Stimulated activated CD4-positive, alpha-beta T cell treated with anti-CD3 and anti-CD28 coated beads, Interleukin-15, amount 100 ng/mL, for 48 hours (primary cell): ENCODE measurements at places on chromosomes 1 and 21.

DNA sequence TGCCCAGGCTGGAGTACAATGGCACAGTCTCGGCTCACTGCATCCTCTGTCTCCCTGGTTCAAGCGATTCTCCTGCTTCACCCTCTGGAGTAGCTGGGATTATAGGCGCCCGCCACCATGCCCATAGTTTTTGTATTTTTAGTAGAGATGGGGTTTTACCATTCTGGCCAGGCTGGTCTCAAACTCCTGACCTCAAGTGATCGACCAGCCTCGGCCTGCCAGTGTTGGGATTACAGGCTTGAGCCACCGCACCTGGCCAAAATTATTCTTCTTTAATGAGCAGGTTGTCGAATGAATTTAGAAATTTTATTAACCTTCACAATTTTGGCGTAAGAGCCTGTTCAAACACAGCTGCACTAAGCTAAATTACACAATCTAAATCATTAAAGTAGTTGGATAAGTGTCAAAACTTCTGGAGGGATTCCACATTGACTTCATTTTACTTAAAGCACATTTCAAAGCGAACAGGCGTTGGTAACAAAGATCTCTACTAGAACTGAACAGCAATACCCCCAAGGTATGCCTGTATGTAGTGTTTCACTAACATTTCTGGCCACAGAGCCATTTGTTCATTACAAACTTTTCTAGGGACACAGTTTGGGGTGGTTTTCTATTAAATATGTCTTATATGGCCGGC is 5.2 kb upstream of the CTH start:
- no peak for DNase-seq

- no peak for DNase-seq
Measured at GRCh38 chr1:154265586-154265985, 6.8 kb upstream of the HAX1 start.

GRCh38 chr1:178857126-178857525 is 13.8 kb downstream of the ANGPTL1 start:
- DNase-seq, result no peak

GRCh38 chr1:27719286-27720251 is 6.2 kb upstream of the FAM76A start:
- no peak for DNase-seq

- no peak for DNase-seq
Measured at GRCh38 chr1:155063550-155064110, at the start of gene EFNA4. EFNA4 (plus strand) TSS chr1:155063740; CDS start chr1:155063824, 84 bp downstream.

GRCh38 chr21:42276526-42277154 is 38.6 kb downstream of the TFF3 start:
- no peak for DNase-seq

DNA sequence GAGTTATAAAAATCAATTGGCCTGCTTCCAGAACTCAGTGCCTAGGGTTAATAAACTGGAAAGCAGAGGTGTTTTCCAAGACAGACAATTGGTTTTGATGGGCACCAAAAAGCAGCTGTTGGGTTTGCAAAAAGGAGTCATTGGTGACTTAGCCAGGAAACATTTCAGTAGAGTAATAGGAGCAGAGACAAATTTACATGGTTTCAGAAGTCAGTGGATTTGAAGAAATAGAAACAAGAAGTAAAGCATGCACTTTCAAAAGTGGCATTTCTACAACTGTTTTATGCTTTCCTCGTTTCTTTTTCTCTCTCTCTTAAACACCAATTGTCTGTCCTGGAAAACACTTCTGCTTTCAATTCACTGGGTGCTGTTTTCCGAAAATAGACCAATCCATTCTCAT is 87.8 kb downstream of the GLUL start:
- DNase-seq, result no peak

DNA sequence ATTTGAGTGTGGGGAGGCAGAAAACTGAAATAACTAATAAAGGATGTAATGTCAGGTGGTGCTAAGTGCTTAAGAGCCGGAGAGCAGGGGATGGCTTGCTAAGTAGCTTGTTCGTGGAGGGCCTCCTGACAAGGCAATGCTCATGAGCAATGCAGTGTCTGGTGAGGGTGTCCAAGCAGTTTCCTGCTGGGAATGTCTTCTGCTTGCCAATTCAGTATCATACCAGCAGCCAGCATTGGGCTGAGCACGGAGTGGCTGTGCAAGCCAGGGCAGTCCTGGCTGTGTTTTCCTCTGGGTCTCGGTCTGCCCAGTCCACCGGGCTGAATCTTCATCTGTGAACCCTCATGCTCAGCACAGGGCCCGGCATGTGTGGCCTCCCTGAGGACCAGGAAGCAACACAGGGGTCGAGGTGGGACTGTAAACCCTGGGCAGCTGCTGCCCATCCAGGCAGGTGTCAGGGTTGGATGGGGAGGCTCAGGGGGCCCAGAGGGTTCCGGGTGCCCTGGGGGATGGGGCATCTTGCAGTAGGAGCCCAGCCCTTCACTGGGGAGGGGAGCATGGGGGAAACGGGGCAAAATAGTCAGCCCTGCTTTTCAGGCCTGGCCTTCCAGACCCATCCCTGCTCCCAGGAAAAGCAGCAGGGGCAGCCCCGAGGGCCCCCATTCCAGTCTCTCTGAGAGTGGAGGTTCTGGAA is 27.5 kb downstream of the EDN2 start:
- DNase-seq, result no peak

DNA sequence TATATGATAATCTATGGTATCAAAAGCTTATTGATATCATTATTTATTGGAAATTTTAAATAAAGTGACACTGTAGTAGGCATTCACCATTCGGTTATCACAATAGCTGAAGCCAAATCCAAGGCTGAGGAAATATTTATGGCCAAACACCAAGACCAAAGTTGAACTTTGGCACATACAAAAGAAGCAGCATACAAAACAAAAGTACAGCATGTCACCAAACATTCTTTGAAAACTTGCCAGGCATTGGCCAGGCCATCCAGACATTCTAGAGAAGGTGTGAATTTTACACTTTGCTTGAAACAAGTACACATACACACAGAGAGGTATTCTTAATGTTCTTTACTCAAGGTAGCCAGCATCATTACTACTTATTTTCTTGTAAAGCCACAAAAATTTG is 544.4 kb upstream of the CXADR start:
- no peak for DNase-seq

DNA sequence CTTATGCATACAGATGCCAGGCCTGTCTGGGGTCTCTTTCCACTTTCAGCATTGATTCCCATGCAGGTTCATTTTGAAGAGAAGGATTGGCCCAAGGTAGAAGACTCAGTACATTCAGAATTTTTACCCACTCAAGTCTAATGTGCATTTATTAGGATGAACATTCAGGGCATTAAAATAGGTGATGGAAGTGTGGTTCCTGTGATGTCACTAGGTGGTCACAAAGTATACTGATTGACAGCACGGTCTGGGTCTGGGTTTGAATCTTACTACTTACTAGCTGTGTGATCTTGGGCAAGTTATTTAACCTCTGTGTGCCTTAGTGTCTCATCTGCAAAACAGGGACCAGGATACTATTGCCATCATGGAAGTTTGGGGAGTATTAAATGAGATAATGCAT is 711 bp upstream of the ZNF648 start:
- no peak for DNase-seq

DNA sequence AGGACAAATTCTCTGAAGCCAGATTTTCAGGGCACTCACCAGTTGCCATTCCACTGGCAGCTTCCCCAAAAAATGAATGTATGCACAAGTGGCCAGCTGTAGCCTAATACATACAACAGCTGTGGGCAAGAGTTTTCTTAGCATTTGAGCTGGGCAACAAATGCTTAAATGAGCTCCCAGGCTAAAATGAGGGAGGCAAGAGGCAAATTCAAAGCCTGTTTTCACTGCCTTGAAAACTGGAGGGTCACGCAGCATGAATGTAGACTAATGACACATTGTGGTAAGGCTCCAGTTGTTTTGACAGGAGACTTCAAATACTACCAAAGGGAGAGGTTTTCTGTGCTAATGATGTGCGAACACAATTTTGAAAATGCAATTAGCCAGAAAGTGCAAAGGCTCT is 88.2 kb downstream of the TIAM1 start:
- no peak for DNase-seq

- no peak for DNase-seq
Measured at GRCh38 chr1:100775483-100775882, 55.9 kb downstream of the VCAM1 start.

DNA sequence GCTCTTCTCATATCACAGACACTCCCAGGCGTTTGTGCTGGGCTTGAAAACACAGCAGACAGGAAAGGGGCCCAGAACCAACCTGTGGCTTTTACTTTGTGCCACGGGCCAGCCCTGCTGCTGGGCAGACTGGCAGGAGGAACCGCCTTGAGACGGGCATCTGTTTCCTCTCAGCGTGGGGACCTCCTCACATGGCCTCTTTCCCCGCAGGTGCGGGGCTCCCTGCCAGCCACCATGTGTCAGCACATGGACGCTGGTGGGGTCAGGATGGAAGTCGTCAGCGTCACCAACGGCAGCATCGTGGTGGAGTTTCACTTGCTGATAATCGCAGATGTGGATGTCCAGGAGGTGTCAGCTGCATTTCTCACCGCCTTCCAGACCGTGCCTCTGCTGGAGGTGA is 47.8 kb downstream of the UMODL1 start:
- no peak for DNase-seq

DNA sequence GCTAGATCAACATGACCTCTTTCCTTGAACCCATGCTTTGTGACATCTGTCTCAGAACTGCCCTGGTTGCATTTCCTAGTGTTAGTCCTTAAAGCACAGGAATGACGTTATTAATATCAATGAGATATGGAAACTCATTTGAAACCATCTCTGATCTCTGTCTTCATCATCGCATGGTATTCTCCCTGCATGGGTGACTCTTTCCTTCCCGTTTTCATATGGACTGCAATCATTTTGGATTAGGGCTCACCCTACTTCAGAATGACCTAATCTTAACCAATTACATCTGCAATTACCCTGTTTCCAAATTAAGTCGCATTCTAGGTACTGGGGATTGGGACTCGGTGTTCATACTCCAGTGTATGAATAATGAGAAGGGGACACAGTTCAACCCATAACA is 41.7 kb upstream of the DISC1 start:
- no peak for DNase-seq

DNA sequence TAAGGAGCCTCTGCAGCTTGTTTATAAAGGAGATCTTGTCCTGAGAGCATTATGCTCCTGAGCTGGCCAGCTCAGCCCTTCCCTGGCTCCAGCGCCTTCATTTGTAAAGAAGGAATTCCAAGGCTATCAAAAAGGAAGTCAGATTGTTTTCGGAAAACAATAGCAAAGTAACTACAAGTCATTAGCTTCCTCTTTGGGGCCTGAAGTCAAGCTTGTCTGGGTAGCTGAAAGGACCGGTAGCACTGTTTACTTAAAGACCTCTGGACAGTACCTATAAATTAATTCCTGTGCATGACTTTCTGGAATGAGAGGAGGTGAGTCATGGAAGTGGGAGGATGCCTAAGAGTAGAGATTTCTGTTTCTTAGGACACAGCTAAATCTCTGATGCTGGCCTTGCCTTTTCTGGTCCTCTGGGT is 20.7 kb upstream of the GJA5 start:
- no peak for DNase-seq

GRCh38 chr1:247500865-247501264 is 35.4 kb downstream of the OR2C3 start:
- DNase-seq, result no peak

DNA sequence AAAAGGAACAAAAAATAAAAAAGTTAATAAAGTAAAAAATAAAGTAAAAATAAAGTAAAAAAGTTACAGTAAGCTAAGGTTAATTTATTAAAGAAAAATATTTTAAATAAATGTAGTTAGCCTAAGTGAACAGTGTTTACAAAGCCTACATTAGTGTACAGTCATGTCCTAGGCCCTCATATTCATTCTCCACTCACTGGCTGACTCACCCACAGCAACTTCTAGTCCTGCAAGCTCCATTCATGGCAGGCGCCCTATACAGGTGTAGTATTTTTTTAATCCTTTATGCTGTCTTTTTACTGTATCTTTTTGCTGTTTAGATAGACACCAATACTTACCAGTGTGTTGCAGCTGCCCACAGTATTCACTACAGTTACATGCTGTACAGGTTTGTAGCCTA is 12.4 kb downstream of the ADAR start:
- DNase-seq, result no peak

DNA sequence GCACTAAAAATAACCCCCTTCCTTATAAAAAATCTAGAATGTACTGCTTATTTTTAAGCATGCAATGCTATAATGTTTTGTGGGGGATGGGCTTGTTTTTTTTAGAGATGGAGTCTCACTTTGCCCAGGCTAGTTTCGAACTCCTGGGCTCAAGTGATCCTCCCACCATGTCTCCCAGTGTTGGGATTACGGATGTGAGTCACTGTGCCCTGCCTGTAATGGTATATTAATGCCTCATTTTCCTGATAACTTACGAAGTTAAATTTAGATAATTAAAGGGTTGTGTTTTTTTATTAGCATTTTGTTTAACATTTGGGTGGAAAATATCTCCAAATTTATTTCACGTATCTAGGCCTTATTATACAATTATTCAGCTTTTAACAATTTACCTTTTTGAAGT is 6.5 kb downstream of the RNF11 start:
- no peak for DNase-seq

- no peak for DNase-seq
Measured at GRCh38 chr21:41726970-41727783, 39.7 kb downstream of the RIPK4 start.

DNA sequence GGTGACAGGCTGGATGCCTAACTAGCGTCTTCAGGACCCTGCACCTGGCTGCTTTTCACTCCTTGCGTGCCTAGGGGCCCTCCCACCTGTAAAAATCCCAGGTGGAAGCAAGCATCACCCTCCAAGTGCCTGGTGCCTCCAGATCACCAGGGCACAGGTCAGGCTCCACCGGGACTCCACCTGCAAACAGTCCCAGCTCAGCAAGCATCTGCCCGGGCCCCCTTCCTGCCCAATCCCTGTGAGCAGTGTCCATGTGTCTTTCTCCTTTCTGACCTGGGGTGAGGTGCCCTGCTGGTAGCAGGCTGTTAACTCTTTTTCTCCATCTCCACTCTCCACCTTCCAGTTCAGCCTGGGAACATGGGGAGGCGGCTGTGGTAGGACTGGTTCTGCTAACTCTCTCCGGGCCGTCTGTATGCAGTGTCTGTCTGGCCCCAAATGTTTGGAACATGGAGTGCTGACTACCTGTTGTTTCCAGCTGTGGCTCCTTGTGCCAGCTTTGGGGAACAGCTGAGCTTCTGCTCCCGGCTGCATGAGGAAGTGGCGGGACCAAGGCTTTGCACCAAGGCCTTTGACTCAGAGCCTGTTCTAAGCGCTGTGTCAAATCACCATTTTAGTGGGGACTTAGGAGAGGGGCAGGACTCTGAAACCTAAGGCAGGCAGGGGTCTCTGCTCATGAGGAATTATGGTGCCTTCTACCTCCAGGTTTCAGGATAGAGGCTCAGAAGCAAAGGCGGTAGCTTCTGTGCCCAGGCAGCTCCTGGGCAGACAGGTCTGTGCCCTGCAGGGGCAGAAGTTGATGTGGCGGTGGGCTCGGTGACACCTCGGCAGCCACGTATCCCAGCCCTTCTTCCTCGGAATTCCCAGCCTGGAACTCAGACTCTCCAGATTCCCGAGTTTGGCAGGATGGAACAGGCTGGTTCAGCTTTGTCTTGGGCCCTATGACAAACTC is 5.5 kb downstream of the GPR137B start:
- DNase-seq, result no peak

DNA sequence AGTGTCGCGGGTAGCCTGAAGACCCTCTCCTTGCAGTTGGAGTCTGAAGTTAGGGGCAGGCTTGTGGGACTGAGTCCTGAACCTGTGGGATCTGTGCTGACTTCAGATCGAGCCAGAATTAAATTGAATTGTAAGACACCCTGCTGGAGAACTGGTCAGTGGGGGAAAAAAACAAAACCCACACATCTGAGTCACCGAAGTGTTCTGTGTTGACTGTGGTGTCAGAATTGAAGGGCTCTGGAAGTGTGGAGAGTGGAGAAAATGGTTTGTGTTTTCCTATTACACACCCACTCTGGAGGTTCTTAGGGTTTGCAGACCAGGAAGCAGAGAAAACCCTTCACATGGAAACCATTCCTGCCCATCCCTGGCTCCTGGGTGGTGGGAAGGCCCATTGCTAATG is 209.5 kb upstream of the GALNT2 start:
- DNase-seq, result no peak
